ENCODE measurements at places on chromosomes 2 and 18.

DNA sequence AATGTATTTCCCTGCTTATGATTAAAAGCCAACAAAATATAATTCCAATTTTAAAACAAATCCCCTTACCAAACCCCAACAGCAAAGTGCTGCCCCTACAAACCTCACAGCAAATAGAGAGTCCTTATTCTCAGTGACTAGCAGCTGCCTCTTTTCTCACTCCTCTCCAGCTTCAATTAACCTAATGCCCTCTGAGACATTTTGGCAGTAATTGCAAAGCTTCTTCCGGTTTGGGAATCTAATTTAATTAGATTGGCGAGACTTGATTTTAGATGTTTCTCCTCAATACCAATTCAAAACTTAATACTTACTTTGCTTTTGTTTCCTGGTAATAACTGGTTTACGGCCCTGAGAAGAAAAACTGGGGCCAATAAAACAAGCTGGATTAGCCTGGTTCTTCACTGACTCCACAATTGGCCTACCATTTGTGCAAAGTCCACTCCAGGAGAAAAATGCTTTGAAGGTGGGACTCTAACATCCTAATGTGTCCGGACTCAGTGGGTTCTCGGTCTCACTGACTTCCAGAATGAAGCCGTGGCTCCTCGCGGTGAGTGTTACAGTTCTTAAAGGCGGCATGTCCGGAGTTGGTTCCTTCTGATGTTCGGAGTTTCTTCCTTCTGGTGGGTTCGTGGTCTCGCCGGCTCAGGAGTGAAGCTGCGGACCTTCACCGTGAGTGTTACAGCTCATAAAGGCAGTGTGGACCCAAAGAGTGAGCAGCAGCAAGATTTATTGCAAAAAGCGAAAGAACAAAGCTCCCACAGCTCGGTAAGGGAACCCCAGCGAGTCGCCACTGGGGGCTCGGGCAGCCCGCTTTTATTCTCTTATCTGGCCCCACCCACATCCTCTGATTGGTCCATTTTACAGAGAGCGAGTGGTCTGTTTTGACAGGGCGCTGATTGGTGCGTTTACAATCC, 52.8 kb downstream of the SLC35F5 start:
- H3K27me3 ChIP-seq, result no peaks in the 10 kb centered on the region
- no peaks in the 10 kb centered on the region for H3K4me1 ChIP-seq
- H3K4me3 ChIP-seq, result no peak overlapping the region
- DNase-seq, result no peak

DNA sequence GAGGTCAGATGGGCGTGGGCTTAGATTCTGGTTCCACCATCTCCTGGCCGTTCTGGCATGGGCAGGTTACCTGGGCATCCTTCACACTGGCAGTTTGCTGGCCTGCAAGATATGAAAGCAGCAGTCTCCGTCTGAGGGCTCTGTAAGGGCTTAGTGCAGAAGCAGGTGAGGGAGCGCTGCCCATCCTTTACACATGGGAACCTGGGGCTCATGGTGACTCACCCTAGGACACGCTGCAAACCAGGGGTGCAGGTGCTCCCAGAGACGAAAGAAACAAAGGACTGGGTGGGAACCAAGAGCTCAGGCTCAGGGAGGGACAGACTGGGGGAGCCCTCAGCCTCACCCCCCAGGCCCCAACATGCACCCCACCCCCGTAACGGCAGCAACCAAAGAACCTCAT, 10.7 kb upstream of the ID2 start:
- H3K4me3 ChIP-seq, result no peak overlapping the region
- no peak overlapping the region for H3K27ac ChIP-seq
- no peaks in the 10 kb centered on the region for H3K36me3 ChIP-seq
- peaks cover 14% of the 10 kb centered on the region for H3K27me3 ChIP-seq

DNA sequence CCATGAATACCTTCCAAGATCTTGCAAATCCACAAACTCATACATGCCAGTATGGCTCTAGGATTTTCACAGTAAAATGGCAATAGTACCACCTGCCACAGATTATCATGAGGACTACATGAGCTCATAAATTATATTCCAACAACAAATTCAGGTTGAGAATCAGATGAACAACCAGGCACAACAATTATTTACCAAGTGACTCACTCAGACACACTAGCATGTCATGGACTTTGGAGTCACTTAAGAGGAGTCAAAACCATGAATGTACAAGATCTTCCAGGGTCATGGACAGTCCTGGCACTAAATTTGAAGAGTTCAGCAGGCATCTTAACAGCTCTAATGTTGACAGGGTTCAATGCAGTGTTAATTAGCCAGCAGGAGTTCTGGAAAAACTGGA, 34.4 kb upstream of the BZW1 start:
- no peaks in the 10 kb centered on the region for H3K36me3 ChIP-seq
- no peak overlapping the region for H3K4me3 ChIP-seq
- H3K4me1 ChIP-seq, result peaks cover 28% of the 10 kb centered on the region
- no peak for DNase-seq
- H3K27ac ChIP-seq, result peak overlapping the region; percentile 6
- H3K27me3 ChIP-seq, result no peaks in the 10 kb centered on the region

- DNase-seq, result no peak
- no peak overlapping the region for H3K27ac ChIP-seq
- H3K36me3 ChIP-seq, result no peaks in the 10 kb centered on the region
- H3K4me3 ChIP-seq, result no peak overlapping the region
- no peaks in the 10 kb centered on the region for H3K4me1 ChIP-seq
- no peaks in the 10 kb centered on the region for H3K27me3 ChIP-seq
Measured at GRCh38 chr2:55175254-55176093, 56.6 kb downstream of the CLHC1 start.

GRCh38 chr2:172929644-172930043, 146.0 kb upstream of the MAP3K20 start:
- peaks cover 5% of the 10 kb centered on the region for H3K4me1 ChIP-seq
- H3K4me3 ChIP-seq, result no peak overlapping the region
- no peaks in the 10 kb centered on the region for H3K36me3 ChIP-seq
- no peak for DNase-seq
- no peaks in the 10 kb centered on the region for H3K27me3 ChIP-seq

DNA sequence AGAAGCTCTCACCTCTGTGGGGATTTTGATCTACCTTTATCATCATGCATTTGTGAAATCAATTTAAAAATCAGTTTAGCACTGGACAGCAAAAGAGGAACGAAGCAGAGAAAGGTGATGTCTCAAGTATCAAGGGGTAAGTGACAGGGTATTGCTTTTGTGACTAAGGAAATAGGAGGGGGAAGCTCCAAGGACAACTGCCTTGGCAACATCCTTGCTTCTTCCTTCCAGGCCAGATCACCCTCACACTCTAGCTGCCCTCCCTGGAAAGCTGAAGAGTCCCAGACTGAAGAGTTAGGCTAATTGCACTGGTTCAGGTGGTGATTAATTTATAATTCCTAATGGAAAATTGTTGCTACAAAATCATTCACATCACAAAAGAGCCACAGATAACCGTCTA, 859.1 kb upstream of the ACVR2A start:
- no peak for DNase-seq
- peaks cover 43% of the 10 kb centered on the region for H3K4me1 ChIP-seq
- no peaks in the 10 kb centered on the region for H3K36me3 ChIP-seq

GRCh38 chr2:66948234-66948633, 448.9 kb upstream of the ETAA1 start:
- H3K36me3 ChIP-seq, result no peaks in the 10 kb centered on the region
- DNase-seq, result no peak
- H3K4me3 ChIP-seq, result no peak overlapping the region
- no peak overlapping the region for H3K27ac ChIP-seq

DNA sequence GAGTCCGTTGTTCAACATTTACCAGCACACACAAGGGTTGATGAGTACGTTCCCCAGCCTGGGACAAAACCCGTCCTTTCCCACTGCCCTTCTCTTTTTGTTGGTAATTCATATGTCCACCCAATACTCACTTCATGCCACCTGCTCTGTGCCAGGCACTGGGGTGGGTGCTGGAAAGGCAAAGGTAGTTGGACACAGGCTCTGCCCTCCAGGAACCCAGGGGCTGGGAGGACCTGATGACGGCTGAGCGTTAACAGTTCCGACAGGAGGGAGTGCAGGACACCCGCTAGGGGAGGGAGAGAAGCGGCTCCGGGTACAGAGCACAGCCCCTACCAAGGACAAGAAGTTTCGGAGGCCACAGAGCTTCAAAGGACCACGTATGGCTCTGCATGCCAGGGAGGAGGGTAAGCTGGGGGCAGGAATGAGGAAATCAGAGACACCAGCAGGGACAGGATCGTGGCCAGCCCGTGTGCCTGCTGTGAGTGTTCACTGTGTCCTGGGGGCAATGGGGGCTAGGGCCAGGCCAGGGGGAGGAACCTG, 134.1 kb upstream of the GPC1 start:
- H3K36me3 ChIP-seq, result no peaks in the 10 kb centered on the region
- no peaks in the 10 kb centered on the region for H3K4me1 ChIP-seq
- H3K27ac ChIP-seq, result no peak overlapping the region
- DNase-seq, result no peak

DNA sequence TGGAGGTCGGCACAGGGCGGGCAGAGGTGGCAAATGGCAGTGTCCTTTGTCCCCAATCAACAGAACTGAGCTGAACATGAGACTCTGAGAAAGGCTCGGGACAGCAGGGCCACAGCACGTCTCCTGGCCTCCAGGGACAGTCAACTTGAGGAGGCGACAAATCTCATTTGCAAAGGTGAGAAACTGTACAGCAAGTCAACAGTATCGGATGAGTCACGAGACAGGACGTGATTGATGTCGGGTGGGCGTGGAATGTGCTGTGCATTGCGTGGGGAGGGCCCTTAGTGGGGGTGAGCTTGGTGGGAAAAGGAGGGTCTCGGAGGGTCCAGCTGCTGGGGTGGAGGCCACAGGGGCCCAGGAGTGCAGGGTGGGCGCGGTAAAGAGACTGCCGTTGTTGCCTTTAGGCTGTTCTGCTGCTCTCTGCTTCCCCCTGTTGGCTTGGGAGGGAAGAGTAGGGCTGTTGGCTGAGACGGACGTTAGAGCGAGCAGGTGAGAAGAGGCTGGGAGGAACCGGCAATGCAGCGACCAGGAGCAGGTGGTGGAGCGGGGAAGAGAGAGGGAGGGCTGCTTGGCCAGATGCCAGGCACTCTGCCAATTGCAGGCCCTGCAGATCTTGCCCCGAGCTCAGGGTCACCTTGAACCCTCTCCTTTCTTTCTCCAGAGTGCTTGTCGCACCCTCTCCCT, 164.3 kb downstream of the BCL2 start:
- DNase-seq, result no peak
- no peaks in the 10 kb centered on the region for H3K4me1 ChIP-seq
- H3K27me3 ChIP-seq, result no peaks in the 10 kb centered on the region
- H3K36me3 ChIP-seq, result no peaks in the 10 kb centered on the region

- no peaks in the 10 kb centered on the region for H3K4me1 ChIP-seq
- no peak for DNase-seq
- no peak overlapping the region for H3K27ac ChIP-seq
- H3K4me3 ChIP-seq, result no peak overlapping the region
- no peaks in the 10 kb centered on the region for H3K27me3 ChIP-seq
Measured at GRCh38 chr2:183597841-183598240, 473.6 kb downstream of the NUP35 start.

- H3K4me3 ChIP-seq, result no peak overlapping the region
- peaks cover 85% of the 10 kb centered on the region for H3K36me3 ChIP-seq
Measured at GRCh38 chr2:54981385-54981784, 68.9 kb downstream of the RTN4 start.

- no peak overlapping the region for H3K4me3 ChIP-seq
- no peaks in the 10 kb centered on the region for H3K36me3 ChIP-seq
- H3K27me3 ChIP-seq, result no peaks in the 10 kb centered on the region
- H3K27ac ChIP-seq, result no peak overlapping the region
- DNase-seq, result no peak
- H3K4me1 ChIP-seq, result no peaks in the 10 kb centered on the region
Measured at GRCh38 chr2:132971310-132972061, 301.5 kb upstream of the LYPD1 start.

DNA sequence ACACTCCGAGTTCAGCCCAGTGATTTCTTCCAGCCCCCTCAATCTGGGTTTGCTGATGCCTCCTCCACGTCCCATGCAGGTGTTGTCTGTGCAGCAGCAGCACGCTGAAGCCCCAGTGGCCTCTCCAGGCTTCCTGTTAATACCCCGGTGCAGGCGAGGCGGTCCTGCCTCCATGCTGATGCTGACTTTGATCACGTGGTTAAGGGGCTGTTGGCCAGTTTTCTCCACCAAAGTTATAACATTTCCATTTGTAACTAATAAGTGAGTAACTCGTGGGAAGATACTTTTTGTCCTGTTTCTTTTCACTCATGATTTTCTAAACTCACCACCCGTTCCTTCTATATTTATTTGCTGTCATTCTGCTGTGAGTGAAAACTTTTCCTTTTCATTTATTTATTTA, 42.5 kb upstream of the TMEM18 start:
- no peaks in the 10 kb centered on the region for H3K36me3 ChIP-seq
- no peaks in the 10 kb centered on the region for H3K27me3 ChIP-seq
- H3K4me3 ChIP-seq, result no peak overlapping the region
- no peak overlapping the region for H3K27ac ChIP-seq

GRCh38 chr18:47801817-47802216, 128.6 kb downstream of the SMAD2 start:
- DNase-seq, result no peak
- H3K36me3 ChIP-seq, result no peaks in the 10 kb centered on the region
- no peak overlapping the region for H3K4me3 ChIP-seq
- H3K27ac ChIP-seq, result no peak overlapping the region
- no peaks in the 10 kb centered on the region for H3K4me1 ChIP-seq

DNA sequence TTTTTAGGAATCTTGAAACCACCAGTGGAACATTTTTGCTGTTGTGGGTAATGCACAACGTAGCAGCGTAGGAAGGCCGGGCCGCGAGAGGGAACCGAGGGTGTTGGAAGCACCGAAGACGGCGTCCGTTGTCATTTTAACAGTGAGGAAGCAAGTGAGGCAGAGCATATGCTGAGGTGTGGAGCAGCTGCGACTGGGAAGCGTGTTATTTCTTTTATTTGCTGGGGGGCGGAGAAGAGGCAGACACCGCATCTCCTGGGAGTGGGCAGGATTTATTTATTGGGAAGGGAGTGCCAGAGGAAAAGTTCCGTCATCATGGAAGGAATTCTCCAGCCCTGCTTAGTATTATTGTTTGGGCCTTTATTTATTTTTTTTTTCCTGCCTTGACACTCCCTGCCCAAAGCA, 232.8 kb downstream of the KLHL29 start:
- DNase-seq, result no peak
- no peak overlapping the region for H3K27ac ChIP-seq
- no peaks in the 10 kb centered on the region for H3K27me3 ChIP-seq
- no peak overlapping the region for H3K4me3 ChIP-seq

DNA sequence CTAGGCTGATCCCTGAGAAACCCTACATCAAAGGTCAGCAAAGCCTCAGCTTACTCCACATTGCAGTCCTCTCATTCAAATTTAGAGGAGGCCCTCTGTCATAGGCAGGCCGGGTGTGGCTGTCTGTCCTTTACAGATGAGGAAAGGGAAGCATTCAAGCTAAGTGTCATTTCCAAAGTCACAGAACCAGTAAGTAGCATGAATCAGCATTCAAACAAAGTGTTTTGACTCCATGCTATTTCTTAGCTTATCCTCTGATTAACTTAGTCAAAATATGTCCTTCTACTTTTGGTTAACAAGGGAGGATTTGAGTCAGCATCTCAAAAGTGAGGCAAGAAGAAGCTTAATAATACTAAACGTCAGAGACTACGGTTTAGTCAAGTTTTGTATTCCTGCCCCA, 409.0 kb upstream of the POU3F3 start:
- no peaks in the 10 kb centered on the region for H3K4me1 ChIP-seq
- peaks cover 5% of the 10 kb centered on the region for H3K27me3 ChIP-seq
- no peaks in the 10 kb centered on the region for H3K36me3 ChIP-seq
- no peak overlapping the region for H3K4me3 ChIP-seq

GRCh38 chr2:216866515-216867095, 6.7 kb upstream of the TNP1 start:
- H3K36me3 ChIP-seq, result no peaks in the 10 kb centered on the region
- DNase-seq, result no peak
- no peaks in the 10 kb centered on the region for H3K27me3 ChIP-seq
- H3K4me3 ChIP-seq, result no peak overlapping the region
- no peaks in the 10 kb centered on the region for H3K4me1 ChIP-seq

Measured in RWPE2 (cell line).